Activated T-helper 17 cell treated with anti-CD3 and anti-CD28 coated beads, Interleukin-2, amount 50 U/mL, for 72 hours (primary cell): ENCODE measurements at places on chromosomes 5 and 9. TPM values are rescaled to one million over a fixed set of nuclear protein-coding genes. Genes with fewer than 3 reads are reported as not detected.

- ATAC-seq = no peak
These were observed 518 bp upstream of the ZNF300 start for GRCh38 chr5:150905312-150905683.

DNA sequence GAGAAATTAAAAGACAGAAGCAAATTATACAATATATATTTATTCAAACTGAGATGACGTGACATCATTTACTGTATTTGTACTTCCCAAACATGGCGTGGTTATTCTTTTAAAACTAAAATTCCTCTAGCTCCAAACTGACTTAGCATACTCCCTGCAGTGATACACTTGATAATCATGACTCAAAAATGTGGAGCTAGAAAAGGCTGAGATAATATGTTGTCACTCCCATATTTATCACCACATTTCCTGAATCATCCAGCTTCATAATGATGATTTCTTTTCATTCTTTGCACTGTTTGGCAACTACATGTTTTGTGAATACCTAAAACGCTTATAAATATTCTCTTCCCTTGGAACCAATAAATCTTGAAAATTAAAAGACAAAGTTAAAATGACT is 341.0 kb downstream of the EBF1 start:
- ATAC-seq = no peak

FAM169A gene
- total RNA-seq = 12.0 TPM

ENG gene
- 18.7 TPM for total RNA-seq

GRCh38 chr9:127537014-127537413 is 75.1 kb upstream of the STXBP1 start:
- ATAC-seq = no peak

DNA sequence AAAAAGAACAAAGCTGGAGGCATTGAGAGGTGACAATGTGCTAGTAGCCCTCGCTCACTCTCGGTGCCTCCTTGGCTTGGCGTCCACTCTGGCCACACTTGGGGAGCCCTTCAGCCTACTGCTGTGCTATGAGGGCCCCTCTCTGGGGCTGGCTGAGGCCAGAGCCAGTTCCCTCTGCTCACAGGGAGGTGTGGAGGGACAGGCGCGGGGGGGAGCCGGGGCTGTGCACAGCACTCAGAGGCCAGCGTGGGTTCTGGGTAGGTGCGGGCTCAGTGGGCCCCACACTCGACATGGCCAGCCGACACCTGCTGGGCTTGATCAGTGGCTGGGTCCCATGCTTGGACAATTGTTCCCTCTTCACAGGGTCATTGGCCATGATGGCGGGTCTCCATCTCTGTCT is 202.5 kb upstream of the GRAMD2B start:
- ATAC-seq = no peak

DNA sequence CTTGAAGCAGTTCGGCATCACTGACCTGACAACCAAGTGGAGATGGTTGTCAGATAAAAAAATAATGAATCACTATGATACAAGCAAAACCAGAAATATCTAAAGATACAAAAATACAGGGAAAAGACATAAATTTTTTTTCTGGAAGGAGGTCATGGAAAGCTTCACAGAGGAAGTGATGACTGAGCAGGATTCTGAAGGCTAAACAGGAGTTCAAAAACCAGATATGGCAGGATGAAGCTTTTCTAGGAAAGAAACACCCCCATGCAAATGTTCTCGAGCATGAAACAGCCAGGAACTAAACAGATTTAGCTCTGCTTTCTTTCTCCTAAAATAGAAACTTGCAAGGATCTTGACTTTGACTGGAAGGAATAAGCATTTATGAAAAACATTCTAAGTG is 60.7 kb upstream of the IFNE start:
- ATAC-seq = no peak

BTNL3 gene
- not detected for total RNA-seq

LHX6 gene
- total RNA-seq = not detected

GRCh38 chr5:131794586-131794985 is 2.2 kb downstream of the FNIP1 start:
- no peak for ATAC-seq

GRCh38 chr9:121690316-121690715 is 38.9 kb downstream of the DAB2IP start:
- ATAC-seq = no peak

DNA sequence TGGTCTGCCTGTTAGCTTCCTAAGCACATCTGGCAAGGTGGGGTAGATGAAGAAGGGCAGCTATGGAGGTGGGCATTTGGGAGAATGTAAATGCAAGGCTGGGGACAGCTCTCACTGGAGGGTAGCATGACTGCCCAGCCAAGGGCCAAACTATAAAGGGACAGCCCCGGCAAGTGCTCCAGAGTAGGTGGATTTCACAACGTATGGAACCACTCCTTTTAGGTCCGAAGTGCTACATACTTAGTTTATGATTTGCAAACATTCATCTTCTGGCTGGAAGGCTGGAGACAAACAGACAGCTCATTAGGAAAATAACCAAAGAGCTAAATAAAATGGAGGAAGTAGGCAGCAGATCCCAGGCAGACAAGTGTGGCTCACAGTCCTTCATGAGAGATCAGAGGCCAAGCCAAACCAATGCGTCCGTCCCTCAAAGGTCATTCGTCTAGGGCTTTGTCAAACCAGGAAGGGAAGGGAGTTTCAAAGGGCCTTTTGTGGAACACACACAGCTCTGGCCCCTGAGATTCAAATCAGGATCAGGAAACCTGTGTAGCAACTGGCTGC is 42.5 kb upstream of the GLRX start:
- no peak for ATAC-seq

NEUROG1 gene
- total RNA-seq = not detected

- ATAC-seq = no peak
These were observed 228.8 kb downstream of the PLK2 start for GRCh38 chr5:58231041-58231440.

GRCh38 chr5:4571248-4571948 is 568.7 kb upstream of the ADAMTS16 start:
- no peak for ATAC-seq

DNA sequence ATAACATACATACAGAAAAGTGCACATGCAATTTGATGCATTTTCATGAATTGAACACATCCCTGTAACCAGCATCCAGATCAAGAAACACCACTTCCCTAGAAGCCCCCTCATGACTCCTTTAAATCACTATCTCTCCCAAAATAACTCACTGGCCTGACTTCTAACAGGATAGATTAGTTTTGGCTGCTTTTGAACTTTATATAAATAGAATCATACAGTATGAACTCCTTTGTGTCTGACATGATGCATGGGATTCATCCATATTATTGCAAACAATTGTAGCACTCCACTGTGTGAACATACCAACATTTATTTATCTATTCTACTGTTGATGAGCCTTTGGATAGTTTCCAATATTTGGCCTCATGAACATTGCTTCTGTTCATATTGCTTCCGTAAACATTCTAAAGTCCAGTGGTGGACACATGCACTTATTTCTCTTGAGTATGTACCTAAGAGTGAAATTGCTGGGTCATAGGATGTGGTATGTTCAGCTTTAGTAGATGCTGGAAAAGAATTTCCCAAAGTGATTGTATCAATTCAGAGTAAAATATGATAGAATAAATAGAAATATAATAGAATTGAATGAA is 148.7 kb upstream of the GDNF start:
- no peak for ATAC-seq

- ATAC-seq = no peak
These were observed 6.5 kb upstream of the PRRC2B start for GRCh38 chr9:131387394-131387793.

GRCh38 chr5:161549106-161549505 is 2.6 kb upstream of the GABRB2 start:
- no peak for ATAC-seq

RANBP3L gene
- total RNA-seq = not detected

DNA sequence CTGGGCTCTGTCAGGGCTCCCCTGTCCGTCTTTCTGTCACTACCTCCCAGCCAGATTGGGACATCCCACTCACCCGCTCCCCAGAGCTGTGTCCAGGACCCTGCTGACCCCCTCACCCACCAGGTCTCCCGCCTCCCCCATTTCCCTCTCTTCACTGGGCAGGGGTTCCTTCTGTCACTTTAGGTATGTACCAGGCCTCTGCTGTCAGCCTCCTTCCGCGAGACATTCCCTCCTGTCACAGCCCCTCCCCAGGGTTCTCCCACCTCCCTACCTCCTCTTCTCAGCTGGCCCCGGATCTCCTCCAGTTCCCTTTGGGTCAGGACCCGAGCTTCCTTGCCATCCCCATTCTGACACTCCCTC is 488 bp downstream of the POLR1E start:
- no peak for ATAC-seq
